Fibroblast of the conjunctiva (primary cell): ENCODE measurements at places on chromosomes 1 and 21.

GRCh38 chr1:50488356-50488755, 65.1 kb upstream of the DMRTA2 start:
- DNase-seq = no peak

GRCh38 chr1:34858901-34859445, 576 bp downstream of the SMIM12 start:
- no peak for DNase-seq

DNA sequence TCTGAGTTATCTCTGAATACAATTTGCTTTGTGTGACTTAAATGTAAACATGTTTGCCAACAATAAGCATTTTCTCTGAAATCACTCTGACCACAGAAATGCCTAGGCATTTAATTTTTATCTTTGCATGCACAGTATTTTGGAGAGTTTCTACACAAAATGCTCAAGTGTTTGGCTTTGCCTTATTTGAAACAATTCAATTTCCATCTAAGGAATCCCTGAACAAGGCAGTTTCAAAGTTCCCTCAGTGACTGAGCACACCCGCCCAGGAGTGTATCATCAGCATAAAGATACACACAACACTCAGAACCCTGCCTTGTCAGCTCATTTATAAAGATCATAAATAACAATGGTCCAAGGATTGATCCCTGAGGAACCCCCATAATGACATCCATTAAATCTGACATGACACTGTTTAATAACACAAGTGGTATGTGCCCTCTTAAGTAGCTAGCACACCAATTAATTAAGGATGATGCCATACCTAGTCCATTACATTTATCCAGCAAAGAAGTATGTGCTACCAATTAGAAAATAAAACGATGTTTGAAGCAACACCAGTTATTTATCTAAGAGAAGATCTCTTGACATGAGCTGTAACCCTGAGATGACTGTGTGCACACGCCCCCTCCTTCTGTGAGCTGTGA, 585.8 kb downstream of the ADGRL2 start:
- no peak for DNase-seq

- no peak for DNase-seq
These were observed 102.0 kb upstream of the VANGL1 start for GRCh38 chr1:115539736-115540135.

DNA sequence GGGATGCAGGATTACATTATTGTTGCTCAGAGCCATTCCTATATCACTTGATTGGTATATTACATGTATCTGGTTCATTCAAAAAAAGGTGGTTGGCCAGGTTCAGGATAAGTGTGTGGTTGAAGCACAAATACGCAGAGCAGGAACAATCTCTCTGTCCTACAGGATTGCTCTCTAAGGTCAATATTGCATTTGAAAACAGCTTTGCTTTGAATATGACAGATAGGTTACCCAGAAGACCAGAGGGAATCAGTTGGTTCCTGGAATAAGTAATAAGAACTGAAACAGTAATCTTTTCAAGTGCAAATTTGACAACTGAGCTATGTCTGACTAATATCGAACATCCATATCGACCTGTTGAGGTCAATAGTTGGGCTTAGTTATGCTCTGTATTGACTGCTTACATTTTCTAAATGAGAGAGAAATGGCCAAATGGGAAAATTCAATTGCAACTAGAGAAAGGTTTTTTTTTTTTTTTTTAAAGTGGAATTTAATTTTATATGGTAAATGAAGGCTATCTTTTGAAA, 176.8 kb downstream of the ATP6V1G3 start:
- DNase-seq = no peak

- DNase-seq = no peak
These were observed 504.7 kb downstream of the NUF2 start for GRCh38 chr1:163826500-163826899.

GRCh38 chr1:237542525-237543418, 347.9 kb downstream of the ZP4 start:
- DNase-seq = no peak

DNA sequence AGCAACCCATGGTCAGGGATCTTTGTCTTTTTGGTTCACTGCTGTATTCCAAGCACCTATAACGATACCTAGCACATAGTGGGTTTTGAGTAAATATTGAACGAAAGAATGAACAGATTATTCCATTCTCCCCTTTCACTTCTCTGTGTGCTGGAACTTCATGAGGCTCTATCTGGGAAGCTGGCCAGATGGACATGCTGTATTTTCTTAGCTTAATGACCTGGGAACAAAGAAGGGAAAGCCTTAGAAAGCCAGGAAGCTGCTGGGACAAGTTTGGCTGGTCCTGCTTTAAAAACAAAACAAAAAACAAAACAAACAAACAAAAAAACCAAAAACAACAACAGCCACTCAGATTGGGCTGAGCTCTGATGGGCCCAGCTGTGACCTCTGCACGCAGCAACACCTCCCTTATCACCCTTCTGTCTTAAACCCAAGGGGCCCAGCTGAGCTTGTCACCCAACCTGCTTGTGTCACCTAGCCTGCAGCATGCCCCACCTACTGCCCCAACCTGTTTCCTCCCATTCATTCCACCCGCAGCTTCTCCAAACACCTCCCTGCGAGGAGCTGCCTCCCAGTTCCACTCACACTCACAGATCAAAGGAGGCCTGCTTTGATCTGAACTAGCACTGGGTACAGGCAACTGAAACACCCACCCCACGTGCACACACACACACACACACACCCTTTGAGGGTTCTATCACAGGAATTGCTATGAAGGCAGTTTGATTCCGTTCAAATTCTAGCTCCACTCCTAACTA, 37.1 kb downstream of the SLC30A1 start:
- no peak for DNase-seq

DNA sequence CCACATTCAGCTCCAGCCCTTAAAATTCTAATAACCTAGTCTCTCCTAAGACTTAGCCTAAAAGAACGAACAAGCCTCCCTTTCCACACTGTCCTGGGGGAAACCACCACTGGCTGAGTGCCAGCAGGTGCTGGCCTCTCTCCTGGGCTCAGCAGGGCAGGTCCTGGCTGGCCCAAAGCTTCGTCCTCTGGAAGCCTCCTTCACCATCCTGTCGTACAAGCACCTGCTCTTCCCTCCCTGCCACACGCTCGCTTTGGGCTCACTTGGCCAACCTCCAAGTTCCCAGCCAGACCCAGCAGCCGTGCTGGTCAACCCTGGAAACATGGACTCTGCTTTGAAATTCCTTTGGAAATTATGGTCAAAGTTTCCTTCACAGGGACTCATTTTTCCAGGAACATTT, 58.2 kb upstream of the SLC25A33 start:
- no peak for DNase-seq

DNA sequence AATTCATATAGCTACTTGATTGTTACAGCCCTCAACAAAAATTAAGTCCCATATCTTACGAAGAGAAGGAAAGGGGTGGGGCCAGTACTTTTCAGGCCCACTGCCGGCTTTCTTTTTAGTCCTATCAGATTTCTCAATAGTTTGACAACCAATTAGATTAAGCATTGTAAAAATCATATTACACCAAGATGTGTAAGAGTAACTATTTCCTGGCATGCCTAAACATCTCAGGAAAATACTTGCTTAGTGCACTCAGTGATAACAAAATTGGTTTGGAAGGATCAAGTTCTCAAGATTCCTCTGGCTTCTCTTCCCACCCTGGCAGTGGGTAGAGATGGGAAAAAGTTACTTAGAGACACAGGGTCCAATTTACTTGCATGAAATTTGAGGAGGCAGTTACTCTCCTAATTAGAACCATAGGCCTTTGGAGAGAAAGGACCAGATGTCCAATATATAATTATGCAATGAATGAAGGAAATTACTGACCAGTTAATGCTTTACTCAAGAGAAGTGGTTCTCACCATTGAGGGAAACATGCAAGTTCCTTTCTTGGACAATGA, 30.1 kb downstream of the STPG1 start:
- no peak for DNase-seq

- DNase-seq = no peak
These were observed 26.9 kb upstream of the BACE2 start for GRCh38 chr21:41141031-41141457.

DNA sequence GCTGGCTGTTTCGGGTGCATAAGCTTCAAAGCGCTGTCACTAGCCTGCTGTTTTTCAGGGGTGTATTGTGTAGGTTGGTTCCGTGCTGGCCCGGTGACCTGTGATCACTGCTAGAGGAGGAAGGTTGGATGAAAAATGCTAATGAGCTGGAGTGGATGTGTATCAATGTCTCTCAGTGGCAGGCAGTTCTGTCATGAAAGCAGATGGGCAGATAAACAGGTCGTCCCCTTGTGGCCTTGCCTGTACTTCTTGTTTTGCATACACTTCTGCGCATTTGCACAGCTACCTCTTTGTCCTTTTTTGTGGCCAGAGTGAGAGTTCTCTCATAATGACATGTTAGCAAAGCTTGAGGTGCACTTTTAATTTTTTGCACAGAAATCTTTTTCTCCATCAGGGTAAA, 2.9 kb downstream of the SELENON start:
- DNase-seq = no peak

- no peak for DNase-seq
These were observed 28.8 kb downstream of the TFF3 start for GRCh38 chr21:42286416-42286815.

DNA sequence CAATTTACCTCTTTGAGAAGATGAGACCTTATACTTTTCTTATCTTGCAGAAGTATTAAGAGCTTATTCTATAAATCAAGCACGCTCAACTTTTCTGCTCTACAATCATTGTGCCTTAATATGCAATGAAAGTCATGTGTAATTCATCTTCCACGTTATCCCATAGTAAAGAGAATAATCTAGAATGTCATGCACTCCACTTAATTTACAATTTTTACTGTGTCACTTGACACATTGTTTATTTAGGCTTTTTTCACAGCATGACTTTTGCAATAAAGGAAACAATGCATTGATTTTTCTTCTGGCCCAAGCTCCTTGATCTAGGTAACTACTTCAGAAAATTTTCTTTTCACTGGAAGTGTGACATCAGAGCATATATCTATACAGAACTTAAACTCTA, 290.9 kb downstream of the HHIPL2 start:
- DNase-seq = no peak

DNA sequence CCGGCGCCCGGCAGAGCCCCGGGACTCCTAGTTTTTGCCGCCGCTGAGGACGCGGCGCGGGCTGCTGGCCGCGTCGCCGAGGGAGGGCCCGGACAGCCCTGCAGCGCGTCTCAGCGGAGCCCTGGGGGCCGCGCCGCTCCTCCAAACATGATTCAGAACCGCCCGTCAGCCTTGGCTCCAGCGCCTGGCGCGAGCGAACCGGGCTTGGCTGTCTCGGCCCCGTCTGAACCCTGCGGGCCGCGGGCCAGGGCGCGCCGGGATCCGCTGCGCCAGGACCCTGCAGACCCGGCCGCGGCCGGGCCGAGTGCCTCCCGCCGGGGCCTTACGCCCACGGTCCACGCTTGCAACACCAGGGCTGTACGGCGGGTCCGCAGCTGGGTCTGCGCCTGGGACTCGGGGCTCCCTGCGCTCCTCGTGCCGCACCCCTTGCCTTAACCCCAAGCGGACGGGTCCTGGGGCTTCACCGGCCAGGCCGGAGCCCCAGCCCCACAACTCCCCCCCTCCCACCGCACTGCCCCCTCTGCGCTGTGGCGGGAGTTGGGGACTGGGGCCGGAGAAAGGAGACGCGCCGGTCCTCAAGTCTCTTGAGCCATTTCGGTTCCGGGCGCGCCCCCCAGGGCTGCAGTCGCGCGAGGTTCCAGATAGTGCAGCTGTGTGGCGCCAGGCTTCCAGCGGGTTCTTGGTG, 48.4 kb upstream of the CD34 start:
- DNase-seq = no peak

- peak; percentile 23 for DNase-seq
These were observed 8.6 kb upstream of the LRRC8B start for GRCh38 chr1:89516055-89516454.

- no peak for DNase-seq
These were observed 2.3 kb downstream of the DHX9 start for GRCh38 chr1:182841368-182841988.

DNA sequence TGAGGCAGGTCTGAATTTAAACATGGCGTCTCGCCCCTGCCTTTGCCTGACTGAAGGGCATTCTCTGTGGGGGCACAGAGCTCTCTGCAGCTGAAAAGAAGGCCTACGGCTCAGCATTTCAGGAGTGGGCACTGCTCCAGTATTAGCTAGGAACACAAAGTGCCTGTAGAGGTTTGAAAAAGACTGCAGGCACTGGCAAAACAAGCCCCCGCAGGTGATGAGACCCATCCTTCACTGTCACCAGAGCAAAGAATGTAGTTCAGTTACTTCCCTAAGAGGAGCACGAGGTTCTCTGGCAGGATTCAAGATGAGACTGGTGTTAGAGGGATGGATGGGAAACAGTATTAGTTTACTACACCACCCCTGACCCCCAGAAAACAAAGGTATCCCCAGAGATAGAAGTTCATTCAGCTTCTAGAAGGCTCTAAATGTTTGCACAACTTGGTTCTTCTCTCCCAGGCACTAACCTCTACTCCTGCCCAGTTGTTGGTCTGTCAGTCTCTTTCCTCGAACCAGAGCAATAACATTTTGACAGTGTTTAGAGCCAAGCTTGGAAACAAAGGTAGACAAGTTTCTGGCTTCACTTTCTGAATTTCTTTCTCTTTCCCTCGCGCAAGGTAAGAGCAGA, 101.9 kb upstream of the KCNE2 start:
- no peak for DNase-seq

DNA sequence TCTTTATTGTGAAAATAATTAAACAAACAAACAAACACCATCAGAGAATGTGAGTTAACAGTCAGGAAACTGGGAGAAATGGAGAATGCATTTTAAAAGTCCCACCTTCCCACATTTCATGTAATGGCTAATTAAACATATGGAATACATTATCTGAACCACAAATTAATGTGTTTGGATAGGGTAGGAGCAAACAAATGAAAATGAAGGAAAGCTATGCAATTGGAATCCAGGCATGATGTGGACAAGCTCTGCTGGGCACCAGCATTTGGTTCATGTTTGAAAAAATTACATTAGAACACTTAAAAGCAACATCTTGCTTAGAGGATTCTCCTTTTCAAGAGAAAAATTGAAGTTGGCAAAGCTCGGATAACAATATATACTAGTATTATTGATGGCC, 628.1 kb downstream of the LMO4 start:
- no peak for DNase-seq
